Stimulated activated CD4-positive, alpha-beta T cell treated with anti-CD3 and anti-CD28 coated beads, Interleukin-1b, Interleukin-23, amount 100 ng/mL, for 1 hour (primary cell): ENCODE measurements at places on chromosomes 3 and 15.

GRCh38 chr3:31364188-31364587, 168.5 kb upstream of the STT3B start:
- DNase-seq, result no peak

GRCh38 chr3:188863999-188864406, 307.8 kb upstream of the TPRG1 start:
- no peak for DNase-seq

DNA sequence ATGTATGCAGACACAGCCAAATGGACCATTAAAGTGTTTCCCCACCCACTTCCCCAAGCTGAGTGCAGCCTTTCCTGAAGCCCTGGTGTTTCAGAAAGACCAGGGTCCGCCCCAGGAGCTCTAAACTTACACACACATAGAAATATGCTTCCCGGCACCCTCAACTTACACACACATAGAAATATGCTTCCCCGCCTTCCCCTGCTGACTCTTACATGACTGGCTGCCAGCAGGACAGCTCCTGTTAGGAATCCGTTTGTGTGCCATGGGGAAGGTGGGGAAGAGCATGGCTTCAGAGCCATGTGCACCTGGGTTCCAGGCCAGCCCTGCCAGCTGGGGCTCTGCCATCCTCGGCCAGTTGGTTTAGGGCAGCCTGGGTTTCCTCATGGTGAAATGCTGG, 3.6 kb downstream of the CLEC3B start:
- no peak for DNase-seq

GRCh38 chr3:1578124-1578806, 485.4 kb downstream of the CNTN6 start:
- DNase-seq, result no peak

DNA sequence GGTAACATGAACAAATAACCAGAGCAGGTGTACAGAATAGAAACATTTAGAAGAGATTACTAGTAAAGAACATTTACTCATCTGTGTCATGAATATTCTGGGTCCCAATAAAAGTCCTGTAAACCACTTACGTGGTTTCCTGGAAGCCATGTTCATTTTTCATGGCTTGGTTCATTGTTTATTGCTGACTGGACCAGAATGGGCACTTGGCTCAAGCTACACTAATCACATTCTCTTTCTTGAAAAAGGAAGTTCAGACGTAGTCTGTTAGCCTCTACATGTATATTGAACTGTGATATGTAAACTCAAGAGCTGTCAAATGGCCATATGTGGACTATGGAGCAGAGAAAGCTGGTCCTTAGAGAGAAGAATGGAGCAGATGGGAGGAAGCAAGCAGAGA, 138.3 kb upstream of the FAM3D start:
- no peak for DNase-seq
